GM06990 (cell line): ENCODE measurements at places on chromosomes 3 and 15.

GRCh38 chr15:89127054-89127702, 38.9 kb downstream of the ABHD2 start:
- DNase-seq, result no peak

DNA sequence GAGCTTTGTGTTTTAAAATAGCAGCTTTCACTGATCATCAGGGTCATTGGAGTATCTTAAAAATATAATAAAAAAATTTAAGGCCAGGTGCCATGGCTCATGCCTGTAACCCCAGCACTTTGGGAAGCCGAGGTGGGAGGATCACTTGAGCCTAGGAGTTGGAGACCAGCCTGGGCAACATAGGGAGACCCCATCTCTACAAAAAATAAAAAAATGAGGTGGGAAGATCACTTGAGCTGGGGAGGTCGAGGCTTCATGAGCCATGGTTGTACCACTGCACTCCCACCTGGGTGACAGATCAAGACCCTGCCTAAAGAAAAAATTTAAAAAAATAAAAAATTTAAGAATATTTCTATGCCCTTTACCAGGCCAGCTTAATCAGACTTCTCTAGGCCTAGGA, 1.5 kb downstream of the HMCES start:
- DNase-seq, result no peak

GRCh38 chr3:196772102-196772501, 32.4 kb downstream of the PAK2 start:
- no peak for DNase-seq

GRCh38 chr15:91942720-91943394, 89.3 kb downstream of the SLCO3A1 start:
- DNase-seq, result no peak

- no peak for DNase-seq
Measured at GRCh38 chr15:92705764-92706163, 50.2 kb upstream of the FAM174B start.
